ENCODE measurements at places on chromosomes 7 and 10.

- DNase-seq: no peak
Observed at GRCh38 chr10:67319976-67320375, 376.0 kb downstream of the CTNNA3 start.

DNA sequence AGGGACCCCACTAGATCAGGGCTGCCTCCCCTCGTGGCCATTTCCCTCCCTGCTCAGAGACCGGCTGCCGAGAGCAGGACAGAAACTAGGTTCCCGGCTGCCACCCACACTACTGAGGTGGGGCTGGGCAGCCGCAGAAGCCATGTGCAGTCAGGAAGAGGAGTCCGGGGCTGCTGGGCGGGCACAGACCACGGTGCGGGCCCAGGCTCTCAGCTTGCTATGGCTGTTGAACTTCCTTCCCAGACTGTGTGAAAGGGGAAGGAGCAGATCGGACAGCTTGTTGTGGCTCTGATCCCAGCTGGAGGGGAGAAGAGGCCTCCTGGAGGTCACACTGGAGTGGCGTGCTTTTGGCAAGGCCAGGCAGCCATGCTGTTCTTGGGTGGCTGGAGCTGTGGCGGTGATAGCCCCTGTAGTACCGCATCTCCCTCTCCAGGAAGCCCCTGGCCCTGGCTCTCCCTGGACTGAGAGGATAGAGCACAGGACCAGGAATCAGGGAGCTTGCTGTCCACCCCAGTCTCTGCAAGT, 56.8 kb downstream of the HK1 start:
- no peak for DNase-seq

- no peak for DNase-seq
Observed at GRCh38 chr10:74960670-74961069, 134.3 kb downstream of the KAT6B start.

DNA sequence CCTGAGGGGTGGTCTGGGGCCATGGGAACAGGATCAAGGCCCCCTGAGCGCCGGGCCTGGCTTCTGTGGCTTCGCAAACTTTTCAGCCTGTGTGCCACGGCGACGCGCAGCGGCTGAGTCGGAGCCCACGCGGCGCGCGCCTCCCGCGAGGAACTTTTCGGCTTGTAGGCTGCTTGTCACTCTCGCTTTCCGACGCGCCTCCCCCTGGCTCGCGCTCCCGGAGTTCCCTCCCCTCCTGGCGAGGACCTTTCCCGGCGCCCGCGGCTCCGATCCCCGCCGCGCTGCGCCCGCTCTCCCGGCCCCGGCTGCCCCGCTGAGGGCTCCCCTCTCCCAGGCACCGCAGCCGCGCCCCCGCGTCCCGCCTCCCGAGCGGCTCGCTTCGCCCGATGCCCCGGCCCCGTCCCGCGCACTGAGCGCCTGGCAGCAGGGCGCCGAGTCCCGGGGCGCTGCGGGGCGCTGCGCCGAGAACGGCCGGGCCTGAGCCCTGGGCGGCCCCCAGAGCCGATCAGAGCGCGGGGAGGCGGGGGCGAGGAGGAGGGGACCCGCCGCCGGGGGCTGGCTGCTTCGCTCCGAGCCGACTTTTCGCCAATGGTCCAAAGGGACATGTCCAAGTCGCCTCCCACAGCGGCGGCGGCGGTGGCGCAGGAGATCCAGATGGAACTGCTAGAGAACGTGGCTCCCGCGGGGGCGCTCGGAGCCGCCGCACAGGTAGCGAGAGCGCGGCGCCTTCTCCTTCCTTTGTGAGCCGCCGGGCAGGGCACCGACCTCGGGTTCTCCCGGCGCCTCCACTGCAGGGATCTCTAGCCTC, at the start of gene CACNB2:
Gene CACNB2, plus strand, starts transcription at position 276 of the 808 bp plus-strand sequence.
- DNase-seq: peak; percentile 8

DNA sequence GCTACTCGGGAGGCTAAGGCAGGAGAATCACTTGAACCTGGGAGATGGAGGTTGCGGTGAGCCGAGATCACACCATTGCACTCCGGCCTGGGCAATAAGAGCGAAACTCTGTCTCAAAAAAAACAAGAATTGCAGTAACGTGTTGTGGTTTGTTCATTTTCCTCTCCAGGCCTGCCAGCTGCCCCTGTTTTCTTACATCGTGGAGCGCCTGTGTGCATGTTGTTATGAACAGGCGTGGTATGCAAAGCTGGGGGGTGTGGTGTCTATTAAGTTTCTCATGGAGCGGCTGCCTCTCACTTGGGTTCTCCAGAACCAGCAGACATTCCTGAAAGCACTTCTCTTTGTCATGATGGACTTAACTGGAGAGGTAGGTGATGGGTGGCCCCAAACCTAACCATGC, 52.1 kb downstream of the TRRAP start:
- DNase-seq: no peak

All from BE2C (cell line).